Naive thymus-derived CD4-positive, alpha-beta T cell (primary cell): ENCODE measurements at places on chromosomes 3 and 15. TPM values are rescaled to one million over a fixed set of nuclear protein-coding genes. Genes with fewer than 3 reads are reported as not detected.

GRCh38 chr3:100254168-100254777 lies 6.5 kb upstream of the TBC1D23 start:
- H3K4me3 ChIP-seq = no peak overlapping the region
- H3K27me3 ChIP-seq = no peaks in the 10 kb centered on the region
- H3K27ac ChIP-seq = no peak overlapping the region
- H3K36me3 ChIP-seq = no peaks in the 10 kb centered on the region
- no peaks in the 10 kb centered on the region for H3K4me1 ChIP-seq

DNA sequence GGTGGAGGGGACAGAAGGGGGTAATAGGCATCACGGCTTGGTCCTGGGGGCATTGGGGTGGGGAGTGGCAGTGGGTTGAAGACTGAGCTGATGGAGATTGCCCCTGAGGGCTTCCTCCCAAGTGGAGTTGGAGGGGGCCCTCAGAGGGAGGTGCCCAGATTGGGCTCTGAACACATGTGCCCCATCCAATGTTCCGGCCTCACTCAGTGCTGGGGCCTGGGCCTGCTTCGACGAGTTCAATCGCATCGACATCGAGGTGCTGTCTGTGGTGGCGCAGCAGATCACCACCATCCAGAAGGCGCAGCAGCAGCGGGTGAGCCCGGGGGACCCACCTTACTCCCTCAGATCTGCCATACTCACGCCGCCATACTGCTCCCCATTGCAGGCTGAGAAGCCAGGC lies 45.3 kb downstream of the DNAH1 start:
- H3K27me3 ChIP-seq = no peaks in the 10 kb centered on the region
- no peak overlapping the region for H3K27ac ChIP-seq
- H3K4me1 ChIP-seq = no peaks in the 10 kb centered on the region

DNA sequence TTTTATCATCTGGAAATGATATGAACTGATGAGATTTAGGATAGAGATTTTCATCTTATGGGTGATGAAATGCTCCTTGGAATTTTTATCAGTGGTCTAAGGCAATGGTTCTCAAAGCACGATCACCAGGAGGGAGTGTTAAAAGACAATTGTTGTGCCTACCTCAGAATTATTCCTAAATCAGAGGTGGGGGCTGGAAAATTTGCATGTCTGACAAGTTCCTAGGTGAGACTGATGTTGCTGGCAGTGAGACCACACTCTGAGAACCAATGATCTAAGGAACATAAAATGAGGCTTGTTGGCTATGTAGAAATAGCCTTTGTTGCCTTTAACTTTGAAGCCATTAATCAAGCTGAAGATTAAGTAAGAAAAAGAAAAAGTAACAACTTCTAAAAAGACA lies 416.6 kb upstream of the AZI2 start:
- H3K27me3 ChIP-seq = no peaks in the 10 kb centered on the region
- H3K27ac ChIP-seq = no peak overlapping the region
- no peak overlapping the region for H3K4me3 ChIP-seq
- H3K36me3 ChIP-seq = no peaks in the 10 kb centered on the region
- H3K4me1 ChIP-seq = no peaks in the 10 kb centered on the region

- H3K4me3 ChIP-seq = peak overlapping the region; percentile 73
- H3K4me1 ChIP-seq = no peaks in the 10 kb centered on the region
- peak overlapping the region; percentile 77 for H3K27ac ChIP-seq
- peak; percentile 82 for DNase-seq
Measured at GRCh38 chr3:141266797-141267555, 35.4 kb downstream of the PXYLP1 start.

GRCh38 chr3:107524326-107524840 lies 1.6 kb downstream of the BBX start:
- H3K36me3 ChIP-seq = no peaks in the 10 kb centered on the region
- H3K4me1 ChIP-seq = peaks cover 14% of the 10 kb centered on the region
- H3K27ac ChIP-seq = peak overlapping the region; percentile 91
- H3K27me3 ChIP-seq = no peaks in the 10 kb centered on the region

- no peaks in the 10 kb centered on the region for H3K36me3 ChIP-seq
- DNase-seq = no peak
- H3K27me3 ChIP-seq = no peaks in the 10 kb centered on the region
- no peak overlapping the region for H3K4me3 ChIP-seq
- peaks cover 13% of the 10 kb centered on the region for H3K4me1 ChIP-seq
Measured at GRCh38 chr3:72960812-72961518, 35.6 kb upstream of the PPP4R2 start.

GRCh38 chr3:137191133-137191923 lies 233.5 kb downstream of the IL20RB start:
- H3K4me3 ChIP-seq = no peak overlapping the region
- H3K27ac ChIP-seq = no peak overlapping the region
- H3K4me1 ChIP-seq = no peaks in the 10 kb centered on the region
- H3K36me3 ChIP-seq = no peaks in the 10 kb centered on the region
- DNase-seq = no peak

GRCh38 chr3:11589706-11590105 lies 54.0 kb downstream of the VGLL4 start:
- no peak overlapping the region for H3K27ac ChIP-seq
- H3K36me3 ChIP-seq = no peaks in the 10 kb centered on the region
- DNase-seq = no peak
- H3K4me3 ChIP-seq = no peak overlapping the region
- no peaks in the 10 kb centered on the region for H3K27me3 ChIP-seq

DNA sequence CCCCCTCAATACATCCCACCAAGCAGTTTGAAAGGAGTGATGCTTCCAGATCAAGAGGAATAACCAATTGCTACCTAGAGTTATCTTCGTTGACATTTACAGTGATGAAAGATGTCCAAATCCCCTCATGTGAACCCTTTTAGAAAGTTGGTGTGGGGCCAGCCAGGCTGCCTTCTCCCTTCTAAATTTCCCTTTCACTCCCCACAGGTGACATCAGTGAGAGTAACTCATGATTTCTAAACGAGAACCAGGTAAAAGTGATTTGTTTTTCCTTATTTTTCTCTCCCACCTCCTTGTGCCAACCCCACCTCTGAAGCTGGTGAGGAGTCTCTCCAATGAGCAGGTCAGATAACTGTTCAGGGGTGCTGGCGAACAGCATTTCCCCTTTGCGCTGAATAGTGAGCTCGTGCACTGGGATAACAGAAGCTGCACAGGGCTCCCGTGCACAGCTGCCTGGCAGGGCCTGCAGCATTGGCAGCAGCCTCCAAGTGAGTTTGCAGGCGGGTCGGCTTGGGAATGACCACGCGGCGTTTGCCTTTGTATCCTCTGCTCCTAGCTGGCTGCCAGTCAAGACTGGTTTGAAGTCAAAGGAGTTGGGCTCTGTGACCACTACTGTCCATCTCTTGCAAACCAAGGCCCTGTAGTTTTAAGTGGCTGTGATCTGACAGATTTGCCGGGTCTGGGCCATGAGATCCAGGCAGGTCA lies 70.2 kb upstream of the CORO2B start:
- no peak overlapping the region for H3K4me3 ChIP-seq
- no peaks in the 10 kb centered on the region for H3K4me1 ChIP-seq
- H3K27ac ChIP-seq = no peak overlapping the region
- H3K27me3 ChIP-seq = no peaks in the 10 kb centered on the region
- DNase-seq = no peak

- no peaks in the 10 kb centered on the region for H3K27me3 ChIP-seq
- no peak overlapping the region for H3K27ac ChIP-seq
- DNase-seq = no peak
- no peak overlapping the region for H3K4me3 ChIP-seq
Measured at GRCh38 chr3:9837701-9838582, 5.9 kb downstream of the RPUSD3 start.

DNA sequence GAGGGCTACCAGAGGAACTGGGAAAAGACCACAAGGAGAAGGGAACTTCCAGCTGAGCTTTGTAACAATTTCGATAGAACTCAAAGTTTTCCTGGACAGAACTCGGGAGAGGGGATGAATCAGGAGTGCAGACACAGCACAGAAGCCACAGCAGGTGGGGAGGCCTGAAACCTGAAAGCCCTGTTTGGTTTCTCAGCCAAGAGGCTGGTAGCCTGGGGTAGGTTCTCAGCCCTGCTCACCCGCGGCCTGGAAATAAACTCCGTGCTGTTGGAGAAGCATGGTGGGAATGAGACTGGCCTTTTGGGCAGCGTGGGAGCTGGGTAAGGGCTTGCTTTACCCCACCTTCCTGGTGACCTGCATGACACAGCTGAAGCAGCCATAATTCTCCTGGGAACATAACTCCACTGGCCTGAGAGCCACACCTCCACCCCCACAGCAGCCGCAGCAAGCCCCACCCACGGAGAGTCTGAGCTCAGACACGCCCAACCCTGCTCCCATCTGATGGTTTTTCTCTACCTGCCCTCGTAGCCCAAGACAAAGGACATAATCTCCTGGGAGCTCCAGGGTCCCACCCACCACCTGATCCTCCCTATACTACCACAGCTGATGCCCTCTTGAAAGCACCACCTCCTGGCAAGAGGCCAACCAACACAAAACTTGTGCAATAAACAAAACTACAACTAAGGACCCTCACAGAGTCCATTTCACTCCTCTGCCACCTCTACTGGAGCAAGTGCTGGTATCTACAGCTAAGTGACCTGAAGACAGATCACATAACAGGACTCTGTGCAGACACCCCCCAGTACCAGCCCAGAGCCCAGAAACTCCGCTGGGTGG lies 52.5 kb upstream of the CHRM5 start:
- H3K4me3 ChIP-seq = no peak overlapping the region
- no peaks in the 10 kb centered on the region for H3K36me3 ChIP-seq

GRCh38 chr3:133992381-133992780 lies 37.3 kb downstream of the SLCO2A1 start:
- no peaks in the 10 kb centered on the region for H3K4me1 ChIP-seq
- no peaks in the 10 kb centered on the region for H3K36me3 ChIP-seq
- no peak for DNase-seq
- H3K27me3 ChIP-seq = no peaks in the 10 kb centered on the region

DNA sequence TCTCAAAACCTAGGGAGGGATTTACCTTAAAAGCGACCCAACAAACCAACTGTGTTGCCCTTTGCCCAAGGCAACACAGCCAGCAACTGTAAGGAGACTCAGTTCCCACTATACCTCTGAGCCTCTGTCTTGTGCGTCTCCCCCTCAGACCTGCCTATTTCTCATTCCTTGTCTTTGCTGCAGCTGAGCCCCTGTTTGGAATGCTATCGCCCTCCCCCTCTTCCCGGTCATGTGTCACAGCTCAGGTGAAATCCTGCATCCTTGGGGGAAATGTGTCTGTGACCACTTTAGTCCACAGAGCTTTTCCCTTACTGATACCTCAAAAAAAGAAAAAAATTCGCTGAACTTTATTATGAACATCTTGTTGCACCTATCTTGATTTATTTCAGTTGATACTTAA lies 52.0 kb upstream of the LRIG1 start:
- no peak for DNase-seq
- H3K4me1 ChIP-seq = no peaks in the 10 kb centered on the region
- no peak overlapping the region for H3K4me3 ChIP-seq
- peaks cover 4% of the 10 kb centered on the region for H3K27me3 ChIP-seq
- no peaks in the 10 kb centered on the region for H3K36me3 ChIP-seq

DNA sequence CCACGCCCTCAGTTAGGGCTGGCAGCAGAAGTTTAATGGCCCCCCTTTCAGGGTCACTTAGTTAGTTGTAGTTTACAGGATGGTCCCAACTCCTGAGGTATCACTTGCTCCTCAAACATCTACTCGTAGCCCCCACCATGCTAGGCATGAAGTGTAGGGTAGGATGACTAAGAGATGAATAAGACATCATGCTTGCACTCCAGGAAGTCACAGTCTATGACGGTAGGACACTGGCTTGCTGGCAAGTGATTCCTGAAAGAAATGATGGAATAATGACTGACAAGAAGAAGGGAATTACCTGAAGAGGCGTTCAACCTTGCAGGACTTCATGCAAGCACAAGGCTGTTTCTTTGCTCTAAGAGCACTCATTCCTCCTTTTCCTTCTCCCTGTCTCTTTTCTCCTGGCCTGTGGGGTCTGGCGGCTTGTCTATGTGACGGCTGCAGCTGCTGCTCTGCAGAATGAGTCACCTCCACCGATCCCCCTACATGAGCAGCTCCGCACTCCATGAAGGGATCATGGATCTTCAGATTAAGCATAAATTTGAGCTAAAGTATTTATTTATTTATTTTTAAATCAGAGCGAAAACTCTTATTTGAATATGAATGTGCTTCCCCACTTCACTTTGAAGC lies 82.9 kb upstream of the BOC start:
- DNase-seq = no peak
- H3K27ac ChIP-seq = no peak overlapping the region
- H3K4me1 ChIP-seq = no peaks in the 10 kb centered on the region
- no peaks in the 10 kb centered on the region for H3K27me3 ChIP-seq

DNA sequence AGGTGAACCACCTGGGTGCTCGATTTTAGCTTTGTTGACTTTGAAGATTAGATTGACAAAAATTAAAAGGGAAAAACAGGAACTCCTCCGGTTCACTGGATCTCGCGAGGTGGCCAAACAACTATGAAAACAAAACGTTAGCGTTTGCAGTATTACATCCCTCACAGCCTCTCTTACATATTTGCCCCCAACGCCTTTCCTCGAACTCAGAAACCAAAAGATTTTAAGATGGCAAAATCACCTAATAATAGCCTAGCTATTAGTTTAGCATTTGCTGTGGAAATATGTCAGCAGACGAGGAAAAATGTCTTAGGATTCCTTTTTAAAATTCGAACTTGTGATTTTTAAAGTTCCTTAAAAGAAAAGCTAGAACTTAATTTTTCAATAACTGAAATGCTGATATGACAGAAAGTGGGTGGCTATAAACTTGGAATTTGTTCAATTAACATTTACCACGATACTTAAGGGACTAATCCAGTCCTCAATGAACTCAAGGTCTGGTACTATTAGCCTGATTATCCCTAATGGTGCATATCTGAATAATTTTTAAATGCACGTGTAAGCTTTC lies 491 bp upstream of the SENP7 start:
- H3K4me3 ChIP-seq = peak overlapping the region; percentile 84
- H3K4me1 ChIP-seq = peaks cover 47% of the 10 kb centered on the region
- DNase-seq = no peak
- peak overlapping the region; percentile 92 for H3K27ac ChIP-seq
- no peaks in the 10 kb centered on the region for H3K27me3 ChIP-seq

- H3K27ac ChIP-seq = no peak overlapping the region
- H3K27me3 ChIP-seq = no peaks in the 10 kb centered on the region
- DNase-seq = no peak
- H3K4me1 ChIP-seq = peaks cover 4% of the 10 kb centered on the region
- no peaks in the 10 kb centered on the region for H3K36me3 ChIP-seq
Measured at GRCh38 chr15:33051528-33051927, 143.0 kb downstream of the FMN1 start.

C3orf20 gene
- total RNA-seq = 0.31 and 0.48 TPM in 2 replicates

PTH1R gene
- total RNA-seq = not detected in 2 replicates

SLC22A13 gene
- total RNA-seq = 0.53 TPM

ANKRD34C gene
- not detected for total RNA-seq

DNAH12 gene
- 0.37 TPM for total RNA-seq

TSC22D2 gene
- total RNA-seq = 13.6 and 17.9 TPM in 2 replicates

GOLGA8N gene
- 11.5 TPM for total RNA-seq
